ENCODE measurements at places on chromosomes 13 and 19.

GRCh38 chr19:41845051-41845590, 279 bp downstream of the DMRTC2 start:
- no peak for DNase-seq
- H3K36me3 ChIP-seq, result no peaks in the 10 kb centered on the region
- no peaks in the 10 kb centered on the region for H3K4me1 ChIP-seq
- H3K27ac ChIP-seq, result no peak overlapping the region

DNA sequence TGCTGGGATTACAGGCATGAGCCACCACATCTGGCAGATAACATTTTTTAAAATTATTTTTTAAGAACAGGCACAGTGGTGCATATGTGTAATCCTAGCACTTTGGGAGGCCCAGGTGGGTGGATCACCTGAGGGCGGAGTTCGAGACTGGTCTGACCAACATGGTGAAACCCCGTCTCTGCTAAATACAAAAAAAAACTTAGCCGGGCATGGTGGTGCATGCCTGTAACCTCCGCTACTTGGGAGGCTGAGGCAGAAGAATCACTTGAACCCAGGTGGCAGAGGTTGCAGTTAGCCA, 631 bp upstream of the PALM3 start:
- no peak for DNase-seq
- H3K27me3 ChIP-seq, result no peaks in the 10 kb centered on the region
- H3K4me3 ChIP-seq, result no peak overlapping the region
- no peak overlapping the region for H3K27ac ChIP-seq

DNA sequence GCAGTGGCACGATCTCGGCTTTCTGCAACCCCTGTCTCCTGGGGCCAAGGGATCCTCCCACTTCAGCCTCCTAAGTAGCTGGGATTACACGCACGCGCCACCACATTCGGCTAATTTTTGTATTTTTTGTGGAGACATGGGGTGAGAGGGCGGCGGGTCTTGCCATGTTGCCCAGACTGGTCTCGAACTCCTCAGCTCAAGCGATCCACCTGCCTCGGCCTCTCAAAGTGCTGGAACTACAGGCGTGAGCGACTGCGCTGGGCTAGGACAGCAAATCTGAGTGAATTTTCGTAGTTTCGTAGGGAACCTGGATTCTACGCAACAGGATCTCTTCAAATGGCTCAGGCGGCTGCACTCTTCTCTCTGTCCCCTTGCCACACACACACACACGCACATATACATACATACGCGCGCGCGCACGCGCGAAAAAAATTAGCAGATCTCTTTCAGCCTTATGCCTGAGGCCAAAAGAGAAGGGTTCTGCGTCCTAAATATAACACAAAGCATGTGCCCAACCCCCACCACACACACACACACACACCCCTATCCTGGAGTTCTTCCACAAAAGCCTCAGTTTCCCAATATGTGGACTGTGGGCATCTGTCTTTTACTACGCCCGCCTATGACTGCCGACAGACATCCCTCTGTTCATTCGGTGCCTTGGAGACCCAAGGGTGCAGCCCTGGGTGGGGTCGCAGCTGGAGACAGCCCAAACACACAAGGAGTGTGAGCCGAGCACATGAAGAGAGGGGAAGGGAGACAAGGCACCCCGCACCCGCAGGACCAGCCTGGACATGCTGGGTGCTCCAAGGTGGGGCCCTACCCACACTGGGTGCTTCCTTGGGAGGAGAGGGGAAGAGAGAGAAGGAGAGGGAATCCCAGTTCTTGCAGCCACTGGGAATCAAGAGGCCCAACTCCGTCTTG, 616 bp downstream of the PINLYP start:
- DNase-seq, result no peak
- H3K27ac ChIP-seq, result peak overlapping the region; percentile 73
- H3K27me3 ChIP-seq, result no peaks in the 10 kb centered on the region

DNA sequence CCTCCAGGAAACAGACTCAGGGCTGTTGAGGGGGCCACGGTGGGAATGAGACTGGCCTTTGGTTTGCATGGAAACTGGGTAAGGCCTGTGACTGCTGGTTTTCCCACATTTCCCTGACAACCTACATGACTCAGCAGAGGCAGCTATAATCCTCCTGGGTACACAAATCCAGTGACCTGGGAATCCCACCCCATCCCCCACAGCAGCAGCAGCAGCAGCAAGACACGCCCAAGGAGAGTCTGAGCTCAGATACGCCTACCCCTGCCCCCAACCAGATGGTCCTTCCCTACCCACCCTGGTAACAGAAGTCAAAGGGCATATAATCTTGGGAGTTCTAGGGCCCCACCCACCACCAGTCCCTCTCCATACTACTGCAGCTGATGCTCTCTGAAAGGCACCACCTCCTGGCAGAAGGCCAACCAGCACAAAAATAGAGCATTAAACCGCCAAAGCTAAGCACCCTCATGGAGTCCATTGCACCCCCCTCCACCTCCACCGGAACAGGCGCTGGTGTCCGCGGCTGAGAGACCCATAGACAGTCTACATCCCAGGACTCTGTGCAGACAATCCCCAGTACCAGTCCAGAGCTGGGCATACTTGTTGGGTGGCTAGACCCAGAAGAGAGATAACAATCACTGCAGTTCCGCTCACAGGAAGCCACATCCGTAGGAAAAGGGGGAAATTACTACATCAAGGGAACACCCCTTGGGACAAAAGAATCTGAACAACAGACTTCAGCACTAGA, 237.2 kb upstream of the SPRY2 start:
- no peaks in the 10 kb centered on the region for H3K27me3 ChIP-seq
- H3K4me1 ChIP-seq, result no peaks in the 10 kb centered on the region
- H3K36me3 ChIP-seq, result no peaks in the 10 kb centered on the region
- H3K4me3 ChIP-seq, result no peak overlapping the region

GRCh38 chr19:38375748-38376147, 1.4 kb downstream of the PSMD8 start:
- H3K27me3 ChIP-seq, result no peaks in the 10 kb centered on the region
- peak overlapping the region; percentile 87 for H3K4me3 ChIP-seq
- H3K27ac ChIP-seq, result no peak overlapping the region
- H3K36me3 ChIP-seq, result peaks cover under 1% of the 10 kb centered on the region
- peaks cover 12% of the 10 kb centered on the region for H3K4me1 ChIP-seq

- H3K4me3 ChIP-seq, result no peak overlapping the region
- H3K36me3 ChIP-seq, result no peaks in the 10 kb centered on the region
- no peaks in the 10 kb centered on the region for H3K4me1 ChIP-seq
- H3K27ac ChIP-seq, result no peak overlapping the region
- no peaks in the 10 kb centered on the region for H3K27me3 ChIP-seq
Measured at GRCh38 chr13:35964011-35964862, 166.9 kb downstream of the DCLK1 start.

GRCh38 chr13:48402325-48402932, 10.5 kb downstream of the LPAR6 start:
- peak overlapping the region; percentile 82 for H3K27ac ChIP-seq
- DNase-seq, result no peak
- no peak overlapping the region for H3K4me3 ChIP-seq
- H3K4me1 ChIP-seq, result no peaks in the 10 kb centered on the region
- no peaks in the 10 kb centered on the region for H3K27me3 ChIP-seq
- no peaks in the 10 kb centered on the region for H3K36me3 ChIP-seq

GRCh38 chr13:75250526-75251178, 231.3 kb downstream of the TBC1D4 start:
- no peak overlapping the region for H3K4me3 ChIP-seq
- no peak overlapping the region for H3K27ac ChIP-seq
- H3K4me1 ChIP-seq, result no peaks in the 10 kb centered on the region
- H3K27me3 ChIP-seq, result no peaks in the 10 kb centered on the region
- no peak for DNase-seq
- H3K36me3 ChIP-seq, result no peaks in the 10 kb centered on the region

Data from breast epithelium (tissue), 4 donors.